ENCODE measurements at places on chromosomes 11 and 22.

DNA sequence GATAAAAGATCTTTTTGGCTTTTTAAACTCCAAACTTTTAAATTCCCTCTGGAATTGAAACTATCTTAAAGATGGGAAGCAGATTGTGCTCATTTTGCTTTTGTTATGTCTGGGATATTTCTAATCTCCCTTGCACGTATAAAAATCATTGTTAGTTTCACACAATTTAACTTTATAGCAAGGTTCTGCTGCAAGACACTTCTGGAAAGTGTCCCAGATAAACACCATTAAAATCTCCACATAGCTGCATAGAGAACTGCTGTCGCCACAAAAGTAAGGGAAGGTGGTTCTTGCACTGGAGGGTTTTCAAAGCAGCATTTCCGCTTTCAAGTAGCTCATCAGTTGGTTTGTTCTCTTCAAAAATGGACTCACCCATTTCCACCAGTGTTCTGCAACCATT is 11.8 kb downstream of the PTS start:
- DNase-seq, result no peak

DNA sequence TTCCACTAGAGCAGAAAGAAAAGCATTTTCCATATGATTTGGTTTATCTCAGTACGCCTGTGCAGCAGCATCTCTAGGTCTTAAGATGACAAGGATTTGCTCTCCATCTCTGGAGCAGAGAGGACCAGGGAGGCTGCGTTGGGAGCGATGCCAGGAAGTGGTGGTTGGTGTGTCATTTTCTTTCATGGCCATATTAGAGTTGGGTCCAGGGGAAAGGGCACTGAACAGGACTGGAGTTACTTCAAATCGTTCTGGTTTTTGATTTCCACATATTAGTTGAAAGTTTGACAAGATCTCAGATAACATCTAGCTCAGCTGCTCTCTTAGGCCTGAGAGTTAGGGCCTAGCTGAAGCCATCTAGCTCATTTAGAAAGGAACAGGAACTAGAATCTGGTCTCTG is 157.7 kb downstream of the ADAMTS15 start:
- no peak for DNase-seq

- DNase-seq, result no peak
Measured at GRCh38 chr11:35139722-35140282, 831 bp downstream of the CD44 start.

- no peak for DNase-seq
Measured at GRCh38 chr11:130553306-130553705, 104.9 kb downstream of the ADAMTS15 start.

DNA sequence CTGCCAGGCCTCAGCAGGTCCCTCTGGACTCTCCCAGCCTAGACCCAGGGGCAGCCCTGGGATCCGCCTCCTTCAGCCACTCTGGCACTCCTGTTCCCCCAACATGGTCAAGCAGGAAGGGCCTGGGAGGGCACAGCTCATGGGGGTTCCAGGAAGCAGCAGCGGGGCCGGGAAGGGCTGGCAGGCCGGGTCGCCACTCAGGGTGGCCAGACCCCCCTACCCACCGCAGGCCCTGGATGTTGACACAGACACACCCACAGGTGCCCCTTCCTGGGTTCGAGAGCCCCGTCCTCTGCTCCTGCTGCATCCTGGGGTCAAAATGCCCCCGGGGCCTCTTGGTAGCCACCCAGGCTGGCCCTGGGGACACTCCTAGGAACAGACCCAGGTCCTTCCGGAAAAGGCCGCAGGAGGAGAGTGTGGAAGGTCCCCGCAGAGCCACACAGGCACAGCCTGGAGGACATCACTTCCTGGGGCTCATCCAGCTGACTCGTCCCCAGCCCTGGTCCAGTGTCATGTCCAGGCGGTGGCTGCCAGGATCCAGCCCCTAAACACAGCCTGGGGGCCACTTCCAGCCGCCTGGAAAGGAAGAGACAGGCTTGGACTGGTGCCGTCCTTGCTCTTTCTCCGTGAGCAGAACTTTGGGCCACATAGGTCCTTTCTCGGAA is 6.8 kb upstream of the PIM3 start:
- DNase-seq, result no peak

DNA sequence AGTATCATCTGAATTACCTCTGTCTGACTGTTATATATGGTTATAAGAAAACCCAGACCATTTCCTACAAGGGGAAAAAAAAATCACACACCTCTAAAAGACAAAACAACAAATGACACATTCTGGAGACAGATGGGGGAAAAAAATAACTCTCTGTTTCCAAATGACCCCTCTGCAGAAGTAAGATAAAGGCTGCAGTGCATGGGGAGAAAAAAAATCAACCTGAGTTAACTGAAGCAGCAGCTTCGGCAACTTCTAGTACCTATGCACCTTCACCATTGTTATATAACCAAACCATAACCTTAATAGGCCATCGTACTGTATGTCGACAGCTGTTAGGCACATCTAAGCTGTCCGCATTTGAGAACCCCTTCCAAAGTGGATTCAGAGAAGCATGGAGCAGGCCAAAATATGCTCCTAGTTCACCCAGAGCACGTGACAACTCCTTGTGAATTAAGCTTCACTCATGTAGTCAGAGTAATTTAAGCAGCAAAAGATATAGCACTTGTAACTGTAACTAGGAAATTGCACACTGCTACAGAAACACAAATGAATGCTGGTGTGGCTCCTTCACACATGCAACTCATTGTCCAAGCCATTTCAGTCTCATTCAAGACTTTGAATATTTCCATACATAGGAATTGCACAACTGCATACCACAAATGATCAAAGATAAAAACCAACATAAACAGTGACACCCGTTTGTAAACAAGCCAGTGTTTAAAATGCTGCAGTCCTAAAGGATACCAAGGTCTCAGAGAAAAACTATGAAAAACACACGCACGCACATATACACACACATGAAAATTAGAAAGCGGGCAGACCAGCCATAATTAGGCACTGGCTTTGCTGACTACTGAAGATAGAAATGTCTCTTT is 2.7 kb downstream of the SIK3 start:
- DNase-seq, result no peak

- no peak for DNase-seq
Measured at GRCh38 chr11:73409431-73409830, 33.2 kb downstream of the RELT start.

GRCh38 chr22:45818424-45819085 is 146.9 kb downstream of the ATXN10 start:
- no peak for DNase-seq

DNA sequence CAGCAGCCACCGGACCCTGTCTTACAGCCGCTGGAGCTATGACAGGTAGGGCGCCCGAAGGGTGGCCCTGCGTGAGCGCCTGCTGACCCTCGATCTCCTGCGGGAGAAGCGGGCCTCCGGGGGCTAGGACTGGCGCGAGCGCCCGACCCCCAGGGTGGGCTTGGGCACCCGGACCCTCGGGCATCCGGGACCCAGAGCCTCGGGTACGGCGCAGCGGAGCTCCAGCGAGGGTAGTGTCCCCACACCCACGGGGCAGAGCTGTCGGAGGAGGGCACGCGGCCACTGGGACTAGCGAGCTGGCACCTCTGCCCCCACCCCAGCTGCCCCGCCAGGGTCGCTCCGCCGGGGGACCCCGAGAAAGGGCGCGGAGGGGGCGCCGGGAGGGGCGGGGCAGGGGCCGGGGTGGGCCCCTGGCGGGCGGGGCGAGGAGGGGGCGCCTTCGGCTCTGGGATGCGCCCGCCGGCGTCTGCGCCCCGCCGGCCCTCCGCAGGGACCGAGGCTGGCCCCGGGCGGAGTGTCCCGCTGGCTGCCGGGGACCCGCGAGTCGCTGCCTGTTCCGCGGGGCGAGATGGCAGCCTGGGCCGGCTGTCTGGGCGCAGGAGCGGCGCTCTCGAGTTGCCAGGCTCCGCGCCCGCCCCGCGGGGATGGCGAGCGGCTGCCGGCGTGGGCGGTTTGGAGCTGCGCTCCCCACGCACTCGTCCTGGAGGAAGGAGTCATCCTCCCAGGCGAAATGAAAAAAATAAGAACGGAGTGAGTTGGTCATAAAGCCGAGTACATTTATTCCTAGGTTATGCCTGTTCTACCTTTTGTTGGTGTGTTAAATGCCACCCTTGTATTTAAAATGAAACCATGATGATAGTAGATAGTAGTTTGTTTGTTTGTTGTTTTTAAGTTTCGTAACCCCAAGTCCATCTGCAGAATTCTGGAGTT is 32.4 kb downstream of the EIF3F start:
- peak; percentile 6 for DNase-seq
